ENCODE measurements at places on chromosomes 2 and 18.

GRCh38 chr2:220077488-220077887 lies 450.1 kb downstream of the SLC4A3 start:
- no peak for DNase-seq

DNA sequence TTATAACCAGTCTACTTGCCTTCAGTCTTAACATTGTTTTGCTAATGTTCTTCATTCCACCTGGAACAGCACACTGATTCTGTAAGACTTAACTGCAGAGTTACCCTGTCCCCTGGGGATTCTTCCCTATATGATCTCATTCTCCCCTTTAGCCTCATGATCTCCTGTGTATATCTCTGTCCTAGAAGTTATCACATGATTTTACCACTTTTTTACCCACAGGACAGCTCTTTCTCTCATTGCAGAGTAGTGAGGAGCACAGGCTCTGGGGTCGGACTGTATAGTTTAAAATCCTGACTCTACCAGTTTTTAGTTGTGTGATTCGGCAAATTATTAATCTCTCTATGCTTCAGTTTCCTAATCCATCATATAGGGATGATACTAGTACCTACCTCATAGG lies 14.2 kb upstream of the EXOC6B start:
- DNase-seq = no peak

- DNase-seq = no peak
These were observed 100.9 kb downstream of the ARL4C start for GRCh38 chr2:234395891-234396420.

DNA sequence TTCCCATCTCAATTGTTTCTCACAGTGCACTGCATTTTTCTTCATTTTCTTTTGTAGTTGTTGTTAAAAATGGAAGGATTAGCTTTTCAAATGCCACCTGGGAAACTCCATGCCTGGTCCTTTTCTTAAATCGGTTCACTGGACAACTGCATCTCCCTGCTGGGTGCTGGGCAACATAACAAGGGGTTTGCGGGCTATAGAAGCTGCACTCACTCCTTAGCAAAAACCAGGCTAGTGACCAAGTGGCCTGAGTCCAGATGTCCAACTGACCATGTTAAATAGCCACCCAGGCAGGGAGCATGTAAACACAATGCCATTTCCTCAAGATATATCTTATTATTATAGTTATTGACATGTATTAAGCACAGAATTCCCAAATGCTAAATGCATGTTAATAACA lies 264.9 kb downstream of the ICOS start:
- DNase-seq = no peak

DNA sequence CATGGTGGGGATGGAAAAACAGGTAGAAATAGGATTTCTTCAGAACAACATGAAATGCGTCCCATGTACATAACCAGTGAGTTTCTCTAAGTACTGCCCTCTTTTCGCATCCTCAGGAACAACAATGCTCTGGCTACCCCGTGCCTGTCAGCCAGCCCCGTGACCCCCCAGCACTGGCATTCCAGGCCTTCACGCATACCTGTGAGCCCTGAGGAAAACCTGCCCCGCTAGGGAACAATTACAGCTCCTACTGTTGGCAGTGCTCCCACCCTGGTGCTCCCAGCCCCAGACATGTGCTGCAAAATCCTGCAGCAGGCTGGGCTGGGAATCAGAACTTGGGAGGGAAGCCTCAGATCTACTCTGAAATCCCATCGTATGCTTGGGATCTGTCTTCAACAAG lies 9.1 kb downstream of the SMAD7 start:
- no peak for DNase-seq

- DNase-seq = no peak
These were observed 219.0 kb upstream of the HS6ST1 start for GRCh38 chr2:128537646-128538045.

GRCh38 chr18:26215247-26215970 lies 10.8 kb upstream of the TAF4B start:
- DNase-seq = peak; percentile 76
